ENCODE measurements at places on chromosomes 3 and 15.

- no peak for DNase-seq
These were observed 11.8 kb downstream of the TOP2B start for GRCh38 chr3:25652921-25653320.

DNA sequence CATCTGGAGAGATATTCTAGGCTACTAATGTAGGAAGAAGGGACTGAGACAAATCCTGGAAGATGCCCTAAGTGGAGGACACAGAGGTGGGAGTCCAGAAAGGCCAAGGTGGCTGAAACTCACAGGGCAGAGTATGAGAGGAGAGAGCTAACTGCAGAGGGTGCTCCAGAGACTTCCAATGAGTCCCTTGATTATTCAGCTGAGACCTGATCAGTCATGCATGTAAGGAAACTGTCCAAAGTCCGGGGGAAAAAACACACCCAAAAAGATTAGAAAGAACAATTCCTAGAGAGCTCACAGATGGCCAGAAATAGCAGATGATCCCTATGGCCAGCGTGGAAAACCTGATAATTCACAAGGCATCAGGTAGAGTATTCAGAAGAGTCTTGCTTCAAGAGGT, 18.7 kb upstream of the FOXP1 start:
- no peak for DNase-seq

- no peak for DNase-seq
These were observed 171.7 kb downstream of the FNDC3B start for GRCh38 chr3:172211123-172211522.

DNA sequence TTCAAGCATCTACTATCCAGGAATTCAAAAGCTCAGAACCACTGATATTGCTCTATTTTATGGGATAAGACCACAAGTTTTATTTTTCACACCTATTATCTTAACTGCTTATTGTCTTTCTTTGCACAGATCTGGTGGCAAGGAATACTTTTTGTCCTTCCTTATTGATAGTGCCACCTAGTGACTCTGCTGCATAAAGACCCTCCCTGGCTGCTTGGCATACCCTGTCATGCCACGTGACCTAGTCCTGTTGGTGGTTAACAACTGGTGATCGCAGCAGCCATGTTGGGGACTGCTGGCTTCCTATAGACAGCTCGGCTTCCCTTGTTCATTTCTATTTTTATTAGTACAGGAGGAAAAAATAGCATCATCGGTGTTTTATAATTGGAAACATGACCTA, 236.3 kb downstream of the MEX3B start:
- peak; percentile 43 for DNase-seq

DNA sequence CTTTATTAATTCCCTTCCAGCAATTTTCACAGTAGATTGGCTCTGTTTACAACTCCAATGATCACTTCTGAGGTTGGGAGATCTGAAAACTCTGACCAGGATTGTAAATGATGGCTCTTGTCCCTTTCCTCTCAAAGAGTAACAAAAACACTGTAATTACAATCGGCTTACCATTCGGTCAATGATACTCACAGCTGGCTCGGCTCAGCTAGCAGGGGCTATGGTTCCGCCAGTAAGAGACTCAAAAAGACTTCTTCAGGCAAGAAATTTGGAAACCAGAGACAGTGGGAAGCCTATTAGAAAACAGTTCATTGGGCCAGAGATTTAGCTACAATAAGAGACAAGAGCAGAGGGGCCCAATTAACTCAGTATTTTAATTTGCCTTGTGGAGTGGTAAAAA, 96.6 kb downstream of the LRRC3B start:
- DNase-seq: no peak

DNA sequence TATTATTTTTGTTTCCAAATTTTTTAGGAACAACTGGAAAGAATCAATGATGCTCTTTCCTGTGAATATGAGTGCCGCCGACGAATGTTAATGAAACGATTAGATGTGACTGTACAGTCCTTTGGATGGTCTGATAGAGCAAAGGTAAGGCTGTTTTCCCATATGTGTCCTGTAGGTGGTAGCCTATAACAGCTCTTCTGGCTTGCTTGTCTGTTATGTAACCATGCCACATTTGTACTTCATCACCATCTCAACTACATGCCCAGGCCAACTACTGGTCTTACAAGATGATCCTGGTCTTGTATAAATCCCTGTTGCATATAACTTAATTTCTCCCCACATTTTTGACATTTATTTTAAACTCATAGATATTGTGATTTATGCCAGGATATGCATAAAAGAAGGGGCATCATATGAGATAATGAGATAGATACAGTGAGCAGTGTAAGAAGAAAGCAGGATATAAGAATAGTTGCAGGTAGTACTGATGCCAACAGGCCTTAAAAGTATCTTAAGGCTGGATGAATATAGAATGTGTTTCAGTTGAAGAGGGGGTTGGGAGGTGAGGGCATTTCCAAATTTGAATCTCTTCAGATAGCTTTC, 20.3 kb downstream of the FAM98B start:
- DNase-seq: peak; percentile 51

DNA sequence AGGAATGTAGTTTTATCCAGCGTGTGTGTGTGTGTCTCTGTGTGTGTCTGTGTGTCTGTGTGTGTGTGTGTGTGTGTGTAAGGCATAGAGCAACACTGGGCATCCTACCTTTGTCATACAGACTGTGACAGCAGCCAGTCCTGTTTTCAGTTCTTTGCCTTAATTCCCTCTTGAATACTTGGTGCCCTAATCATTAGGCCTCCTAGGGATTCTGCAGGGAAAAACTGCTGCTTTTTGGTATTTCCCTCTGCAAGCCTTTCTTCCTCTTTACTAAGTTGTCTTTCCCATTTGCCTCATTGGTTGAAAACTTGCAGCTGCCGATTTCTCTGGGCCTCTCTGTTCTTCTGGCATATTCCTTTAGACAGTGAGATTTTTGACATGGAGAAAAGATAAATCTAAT, 9.2 kb downstream of the SLC25A36 start:
- peak; percentile 15 for DNase-seq

- no peak for DNase-seq
These were observed 31.7 kb downstream of the HGD start for GRCh38 chr3:120650311-120650710.

DNA sequence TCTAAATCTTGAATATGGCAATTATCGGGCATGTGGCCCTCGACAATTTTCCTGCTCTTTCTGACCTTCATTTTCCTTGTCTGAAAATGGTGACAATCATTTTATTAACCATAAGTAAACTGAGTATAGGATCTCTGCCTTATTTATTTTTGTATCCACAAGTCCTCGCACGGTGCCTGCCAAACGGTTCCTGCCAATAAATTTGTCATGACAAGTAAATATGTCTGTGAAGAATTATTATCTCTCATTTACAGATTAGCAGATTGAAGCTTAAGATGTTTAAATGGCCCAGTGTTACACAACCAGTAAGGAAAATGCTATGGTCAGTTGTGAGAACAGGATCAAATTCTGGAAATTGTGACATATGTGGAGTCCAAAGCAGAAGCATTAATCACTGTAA, 65.9 kb upstream of the ARL6 start:
- DNase-seq: no peak

DNA sequence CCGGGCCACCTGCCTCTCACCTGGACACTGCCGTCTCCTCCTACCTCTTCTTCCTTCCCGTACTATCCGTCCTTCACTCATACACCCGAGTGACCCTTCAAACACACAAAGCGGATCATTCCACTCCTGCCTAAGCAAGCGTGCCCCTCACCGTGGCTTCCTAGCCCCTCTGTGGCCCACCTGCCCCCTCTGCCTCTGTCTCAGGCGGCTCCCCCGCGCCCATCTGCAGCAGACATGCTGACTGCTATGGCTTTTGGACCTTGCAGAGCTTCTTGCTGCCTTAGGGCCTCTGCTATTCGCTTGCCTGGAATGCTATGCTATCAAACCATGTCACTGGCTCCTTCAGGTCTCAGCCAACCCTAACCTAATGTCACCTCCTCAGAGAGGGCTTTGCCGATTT, 38.1 kb downstream of the SLC28A1 start:
- DNase-seq: no peak

DNA sequence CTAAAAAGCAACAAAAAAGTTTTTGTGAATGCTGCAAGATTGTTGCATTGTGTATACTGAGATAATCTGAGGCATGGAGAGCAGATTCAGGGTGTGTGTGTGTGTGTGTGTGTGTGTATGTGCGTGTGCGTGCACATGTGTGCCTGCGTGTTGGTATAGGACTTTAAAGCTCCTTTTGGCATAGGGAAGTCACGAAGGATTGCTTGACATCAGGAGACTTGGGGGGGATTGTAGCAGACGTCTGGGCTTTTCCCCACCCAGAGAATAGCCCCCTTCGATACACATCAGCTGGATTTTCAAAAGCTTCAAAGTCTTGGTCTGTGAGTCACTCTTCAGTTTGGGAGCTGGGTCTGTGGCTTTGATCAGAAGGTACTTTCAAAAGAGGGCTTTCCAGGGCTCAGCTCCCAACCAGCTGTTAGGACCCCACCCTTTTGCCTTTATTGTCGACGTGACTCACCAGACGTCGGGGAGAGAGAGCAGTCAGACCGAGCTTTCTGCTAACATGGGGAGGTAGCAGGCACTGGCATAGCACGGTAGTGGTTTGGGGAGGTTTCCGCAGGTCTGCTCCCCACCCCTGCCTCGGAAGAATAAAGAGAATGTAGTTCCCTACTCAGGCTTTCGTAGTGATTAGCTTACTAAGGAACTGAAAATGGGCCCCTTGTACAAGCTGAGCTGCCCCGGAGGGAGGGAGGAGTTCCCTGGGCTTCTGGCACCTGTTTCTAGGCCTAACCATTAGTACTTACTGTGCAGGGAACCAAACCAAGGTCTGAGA, 4.7 kb downstream of the BHLHE40 start:
- peak; percentile 91 for DNase-seq

DNA sequence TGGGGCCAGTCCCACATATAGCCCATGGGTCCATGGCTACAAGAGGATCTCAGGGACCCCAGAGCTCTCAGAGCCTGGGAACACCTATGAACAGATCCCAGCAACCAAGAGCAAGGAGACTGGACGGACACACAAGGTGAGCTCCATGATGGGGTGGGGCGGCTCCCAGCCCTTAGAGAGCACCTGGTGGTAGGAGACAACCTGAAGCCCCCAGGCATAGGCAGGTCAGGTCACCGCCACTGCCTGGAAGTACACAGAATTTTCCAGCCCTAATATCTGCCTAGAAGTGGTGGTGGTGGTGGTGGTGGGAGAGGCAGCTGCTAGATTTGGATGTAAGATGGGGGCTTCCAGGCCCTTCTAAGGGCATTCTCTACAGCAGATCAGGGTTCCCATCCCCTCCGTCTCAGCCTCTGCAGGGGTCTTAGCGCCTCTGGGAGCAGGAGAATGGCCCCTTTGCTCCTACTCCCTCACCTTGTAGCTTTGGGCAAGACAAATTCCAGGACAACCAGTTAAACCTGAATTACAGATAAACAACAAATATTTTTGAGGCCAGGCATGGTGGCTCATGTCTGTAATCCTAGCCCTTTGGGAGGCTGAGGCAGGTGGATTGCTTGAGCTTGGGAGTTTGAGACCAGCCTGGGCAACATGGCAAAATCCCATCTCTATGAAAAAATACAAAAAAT, 9.2 kb downstream of the SH2D7 start:
- no peak for DNase-seq

GRCh38 chr15:77548589-77549557, 83.8 kb downstream of the LINGO1 start:
- peak; percentile 13 for DNase-seq

- DNase-seq: no peak
These were observed 36.7 kb downstream of the RASGRF1 start for GRCh38 chr15:79053894-79054293.

- DNase-seq: no peak
These were observed 18.1 kb upstream of the KPNA4 start for GRCh38 chr3:160583451-160583850.

DNA sequence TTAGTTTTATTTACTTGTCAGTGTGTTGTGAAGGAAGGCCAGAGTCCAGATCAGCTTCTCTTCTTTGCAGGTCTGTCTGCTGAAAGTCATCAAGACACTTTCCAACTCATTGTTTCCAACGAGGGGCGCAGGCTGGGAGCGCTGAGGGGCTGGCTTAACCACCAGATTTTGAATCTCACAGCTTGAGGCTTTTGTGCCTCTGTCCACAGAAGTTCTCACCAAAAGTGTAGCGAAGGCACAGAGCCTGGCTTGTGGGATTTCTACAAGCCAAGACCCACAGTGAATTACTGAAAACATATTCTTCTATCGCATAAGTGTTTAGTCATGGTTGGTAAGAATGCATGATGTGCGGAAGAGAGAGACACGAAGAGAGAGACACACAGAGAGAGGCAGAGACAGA, 35.2 kb downstream of the BHLHE40 start:
- DNase-seq: no peak

DNA sequence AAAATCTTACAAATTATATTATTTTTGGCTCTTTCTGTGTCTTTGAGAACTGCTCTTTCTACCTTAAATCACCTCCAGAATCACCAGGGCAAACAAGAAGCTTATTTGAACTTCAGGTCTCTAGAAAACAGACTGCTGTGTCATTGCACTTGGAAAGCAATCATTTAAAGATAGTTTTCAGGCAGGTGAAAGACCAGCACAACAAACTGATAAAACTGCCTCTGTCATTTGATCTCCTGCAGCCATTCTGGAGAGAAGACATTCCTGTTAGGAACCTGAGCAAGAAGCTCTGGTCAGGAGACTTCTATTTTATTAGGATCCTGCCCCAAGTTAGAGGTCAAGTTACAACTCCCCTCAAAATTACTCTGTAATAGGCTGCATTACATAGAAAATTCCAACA, 50.7 kb upstream of the AP4E1 start:
- no peak for DNase-seq

- no peak for DNase-seq
These were observed 22.3 kb downstream of the HACL1 start for GRCh38 chr3:15579051-15579450.

DNA sequence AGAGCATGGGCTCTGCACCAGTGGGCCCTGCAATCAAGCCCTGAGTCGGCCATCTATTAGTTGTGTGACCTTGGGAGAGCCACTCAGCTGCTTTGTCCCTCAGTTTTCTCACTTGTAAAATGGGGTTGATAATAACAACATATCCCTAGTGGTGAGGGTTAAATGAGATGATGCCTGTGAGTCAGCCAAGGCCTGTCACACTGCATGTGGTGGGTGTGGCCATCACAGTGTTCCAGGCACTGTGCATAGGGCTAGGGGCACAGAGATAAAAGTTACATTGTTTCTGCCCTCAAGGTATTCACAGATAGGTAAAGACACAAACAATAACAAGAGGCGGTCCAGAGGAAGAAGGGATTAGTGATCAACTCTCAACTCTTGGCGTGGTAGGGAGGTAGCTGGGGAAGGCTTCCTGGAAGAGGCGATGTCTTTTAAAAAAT, 19.5 kb downstream of the SMAD6 start:
- DNase-seq: no peak

GRCh38 chr3:165503346-165503745, 307.2 kb upstream of the SLITRK3 start:
- DNase-seq: no peak

- DNase-seq: no peak
These were observed 911 bp downstream of the APBA2 start for GRCh38 chr15:28886431-28887338.
